ENCODE measurements at places on chromosomes 6 and 20.

- no peaks in the 10 kb centered on the region for H3K27me3 ChIP-seq
- no peaks in the 10 kb centered on the region for H3K36me3 ChIP-seq
- H3K4me3 ChIP-seq: no peak overlapping the region
- no peak overlapping the region for H3K27ac ChIP-seq
Observed at GRCh38 chr6:165746331-165746730, 83.3 kb upstream of the PDE10A start.

DNA sequence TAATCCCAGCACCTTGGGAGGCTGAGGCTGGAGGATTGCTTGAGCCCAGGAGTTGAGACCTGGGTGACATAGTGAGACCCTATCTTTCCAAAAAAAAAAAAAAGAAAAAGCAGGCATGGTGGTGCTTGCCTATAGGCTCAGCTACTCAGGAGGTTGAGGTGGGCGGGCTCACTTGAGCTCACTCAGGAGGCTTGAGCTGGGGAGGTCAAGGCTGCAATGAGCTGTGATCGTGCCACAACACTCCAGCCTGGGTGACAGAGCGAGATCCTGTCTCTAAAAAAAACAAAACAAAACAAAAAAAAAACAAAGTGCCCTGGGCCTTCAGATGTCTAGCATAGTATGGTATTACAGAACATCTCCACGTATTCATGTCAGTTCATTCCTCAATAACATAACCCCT is 42.9 kb downstream of the ZFAND3 start:
- no peak overlapping the region for H3K4me3 ChIP-seq
- H3K27ac ChIP-seq: no peak overlapping the region
- no peak for ATAC-seq
- no peaks in the 10 kb centered on the region for H3K27me3 ChIP-seq
- peaks cover 6% of the 10 kb centered on the region for H3K4me1 ChIP-seq

- H3K4me1 ChIP-seq: no peaks in the 10 kb centered on the region
- no peak overlapping the region for H3K27ac ChIP-seq
- no peak overlapping the region for H3K4me3 ChIP-seq
- H3K27me3 ChIP-seq: no peaks in the 10 kb centered on the region
Observed at GRCh38 chr6:114267897-114268296, 74.9 kb downstream of the HS3ST5 start.

DNA sequence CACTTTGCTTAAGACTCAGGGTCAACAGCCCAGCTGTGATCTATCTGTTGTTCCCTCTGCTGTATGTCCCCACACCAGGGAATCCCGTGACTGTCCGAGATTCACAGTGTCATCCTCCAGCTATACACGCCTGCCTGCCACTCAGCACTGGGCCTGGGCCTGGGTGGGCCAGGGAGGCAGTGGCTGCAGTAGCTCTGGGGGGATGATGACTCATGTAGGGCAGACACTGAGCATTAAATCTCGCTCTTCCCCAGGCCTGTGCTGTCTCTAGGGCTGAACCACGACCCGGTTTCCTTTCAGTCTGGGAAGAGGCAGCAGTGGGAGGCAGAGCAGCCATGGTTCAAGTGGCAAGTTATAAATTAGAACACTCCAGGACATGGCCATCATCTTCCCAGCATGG is 173.9 kb downstream of the LRFN2 start:
- H3K4me3 ChIP-seq: no peak overlapping the region
- ATAC-seq: no peak
- H3K4me1 ChIP-seq: no peaks in the 10 kb centered on the region

GRCh38 chr20:9483131-9483530 is 31.3 kb upstream of the LAMP5 start:
- H3K27me3 ChIP-seq: no peaks in the 10 kb centered on the region
- no peak for ATAC-seq
- H3K27ac ChIP-seq: no peak overlapping the region
- H3K4me1 ChIP-seq: no peaks in the 10 kb centered on the region
- H3K4me3 ChIP-seq: no peak overlapping the region
- no peaks in the 10 kb centered on the region for H3K36me3 ChIP-seq

DNA sequence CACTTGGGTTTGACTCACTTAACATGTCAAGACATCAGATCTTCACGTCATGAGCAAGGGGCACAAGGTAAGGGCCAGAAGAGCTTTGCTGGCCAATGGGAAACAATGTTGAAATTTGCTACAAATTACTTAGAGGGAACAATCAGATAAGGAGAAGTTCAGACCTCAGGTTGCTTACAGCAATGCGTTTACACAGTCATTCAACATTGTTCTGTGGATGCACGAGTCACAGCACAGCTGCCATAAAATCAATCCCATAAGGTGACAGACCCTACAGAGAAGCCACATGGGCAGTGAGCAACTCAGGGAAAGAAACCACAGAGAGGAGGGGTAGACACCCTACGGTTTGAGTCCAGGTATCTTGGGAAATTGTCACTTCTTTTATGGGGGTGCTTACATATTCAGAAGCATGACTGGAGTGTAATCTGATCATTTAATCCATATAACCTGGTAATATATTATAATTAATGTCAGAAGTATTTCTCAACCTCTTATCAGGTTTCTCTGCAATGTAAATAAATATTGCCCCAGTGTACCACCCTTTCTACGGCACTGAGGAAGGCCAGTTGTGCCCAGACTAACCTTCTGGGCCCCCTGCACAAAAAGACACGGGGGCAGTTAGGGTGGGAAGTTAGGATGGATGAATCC is 2.3 kb upstream of the SLC22A2 start:
- no peak for ATAC-seq
- no peaks in the 10 kb centered on the region for H3K36me3 ChIP-seq
- H3K27ac ChIP-seq: no peak overlapping the region
- no peaks in the 10 kb centered on the region for H3K4me1 ChIP-seq
- H3K27me3 ChIP-seq: no peaks in the 10 kb centered on the region
- H3K4me3 ChIP-seq: no peak overlapping the region

GRCh38 chr20:22949331-22950109 is 85.6 kb upstream of the SSTR4 start:
- no peak overlapping the region for H3K27ac ChIP-seq
- no peak overlapping the region for H3K4me3 ChIP-seq
- ATAC-seq: no peak
- peaks cover 4% of the 10 kb centered on the region for H3K27me3 ChIP-seq
- no peaks in the 10 kb centered on the region for H3K36me3 ChIP-seq

DNA sequence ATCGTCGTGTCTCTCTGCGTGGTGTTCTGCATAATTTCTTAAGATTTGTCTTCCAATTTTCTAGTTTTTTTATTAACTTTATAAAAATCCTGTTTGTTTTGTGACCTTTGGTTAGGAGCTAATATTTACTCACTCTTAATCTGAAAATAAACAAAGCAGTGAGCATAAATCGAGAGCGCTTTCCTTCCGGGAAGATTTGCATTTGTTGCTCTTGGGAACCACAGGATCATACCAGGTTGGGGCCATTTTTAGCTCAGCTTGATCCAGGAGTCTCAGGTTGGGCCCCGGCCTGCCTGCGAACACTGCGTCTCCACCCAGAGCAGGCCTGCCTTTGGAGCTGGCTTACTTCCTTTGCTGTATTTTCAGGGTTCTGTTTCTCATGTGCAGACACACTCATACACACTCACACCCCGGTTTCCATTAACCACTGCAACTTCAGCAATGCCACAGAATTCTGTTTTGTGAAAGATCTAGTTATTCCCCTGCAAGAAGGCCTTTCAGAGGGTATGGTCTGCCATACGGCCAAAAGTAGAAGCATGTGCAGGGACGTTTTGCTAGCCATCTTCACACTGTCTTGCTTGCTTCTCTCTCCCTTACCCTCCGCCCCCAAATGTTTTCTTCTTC is 17.3 kb downstream of the BPHL start:
- no peak overlapping the region for H3K27ac ChIP-seq
- H3K36me3 ChIP-seq: peaks cover 92% of the 10 kb centered on the region
- ATAC-seq: no peak
- no peaks in the 10 kb centered on the region for H3K27me3 ChIP-seq
- no peak overlapping the region for H3K4me3 ChIP-seq

DNA sequence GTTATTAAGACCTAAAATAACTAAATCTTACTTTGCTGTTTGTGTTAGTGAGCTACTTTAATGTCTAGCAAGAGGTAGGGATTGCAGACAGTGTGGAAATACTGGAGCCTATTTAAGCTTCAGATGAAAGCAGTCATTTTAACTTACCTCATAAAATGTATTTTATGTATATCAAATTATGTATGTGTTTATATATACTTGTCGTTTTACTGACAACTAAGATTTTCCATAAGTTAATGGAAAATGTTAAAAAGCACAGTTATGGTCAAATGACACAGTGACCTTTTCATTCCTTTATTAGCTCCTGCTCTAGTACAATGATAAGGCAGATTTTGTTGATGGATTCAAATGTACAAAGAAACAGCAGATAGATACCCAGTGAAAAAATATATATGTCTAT is 34.6 kb downstream of the QKI start:
- no peak overlapping the region for H3K4me3 ChIP-seq
- no peaks in the 10 kb centered on the region for H3K36me3 ChIP-seq
- peaks cover 89% of the 10 kb centered on the region for H3K4me1 ChIP-seq
- no peaks in the 10 kb centered on the region for H3K27me3 ChIP-seq
- H3K27ac ChIP-seq: no peak overlapping the region

DNA sequence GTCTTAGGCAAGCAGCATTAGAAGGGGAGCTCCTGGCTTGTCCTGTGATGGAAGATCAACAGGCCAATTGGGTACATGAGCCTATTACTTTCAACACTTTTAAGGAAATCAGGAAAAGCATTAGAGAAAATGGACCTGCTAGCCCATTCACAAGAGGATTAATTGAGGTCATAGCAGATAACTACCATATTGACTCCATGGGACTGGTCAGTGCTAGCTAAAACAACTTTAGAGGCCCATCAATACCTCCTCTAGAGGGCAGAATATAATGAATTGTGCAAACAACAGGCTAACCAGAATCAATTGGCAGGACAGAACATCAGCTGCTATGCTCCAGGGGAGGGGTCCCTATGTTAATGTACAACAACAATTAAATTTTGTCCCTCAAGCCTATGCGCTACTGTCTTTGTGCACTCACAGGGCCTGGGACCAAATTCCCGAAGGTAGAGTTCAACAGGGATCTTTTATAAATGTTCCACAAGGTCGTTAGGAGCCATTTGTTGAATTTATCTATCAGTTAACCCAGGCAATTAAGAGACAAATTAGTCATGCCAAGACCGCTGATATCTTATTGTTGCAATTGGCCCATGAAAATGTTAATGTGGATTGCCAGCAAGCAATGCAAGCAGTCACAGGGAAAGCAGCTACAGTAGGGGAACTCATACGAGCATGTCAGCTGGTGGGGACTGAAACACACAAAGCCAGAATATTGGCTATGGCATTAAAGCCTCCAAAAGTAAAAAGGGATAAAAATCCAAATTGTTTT is 106.6 kb upstream of the BTN3A2 start:
- no peak overlapping the region for H3K27ac ChIP-seq
- H3K4me1 ChIP-seq: no peaks in the 10 kb centered on the region
- H3K4me3 ChIP-seq: no peak overlapping the region

DNA sequence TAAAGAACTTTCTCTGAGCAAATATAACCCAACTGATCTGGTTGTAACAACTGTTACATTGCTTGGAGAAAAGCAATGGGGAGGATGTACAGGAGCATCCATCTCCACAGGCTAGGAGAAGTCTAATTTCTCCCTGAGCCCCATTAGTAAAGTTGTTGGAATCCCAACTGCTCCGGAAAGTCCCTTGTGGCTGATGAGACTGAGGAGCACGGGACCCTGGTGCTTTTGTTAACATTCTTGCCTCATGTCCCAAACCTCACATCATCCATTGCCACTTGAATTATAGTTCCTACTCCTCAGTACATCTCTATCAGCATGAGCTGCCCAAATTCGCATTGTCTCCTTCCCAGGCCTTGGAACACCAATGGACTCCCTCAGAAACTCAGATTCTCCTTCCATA is 260.6 kb upstream of the BMP2 start:
- H3K36me3 ChIP-seq: no peaks in the 10 kb centered on the region
- no peak overlapping the region for H3K27ac ChIP-seq
- no peak for ATAC-seq
- H3K4me1 ChIP-seq: no peaks in the 10 kb centered on the region
- no peak overlapping the region for H3K4me3 ChIP-seq

DNA sequence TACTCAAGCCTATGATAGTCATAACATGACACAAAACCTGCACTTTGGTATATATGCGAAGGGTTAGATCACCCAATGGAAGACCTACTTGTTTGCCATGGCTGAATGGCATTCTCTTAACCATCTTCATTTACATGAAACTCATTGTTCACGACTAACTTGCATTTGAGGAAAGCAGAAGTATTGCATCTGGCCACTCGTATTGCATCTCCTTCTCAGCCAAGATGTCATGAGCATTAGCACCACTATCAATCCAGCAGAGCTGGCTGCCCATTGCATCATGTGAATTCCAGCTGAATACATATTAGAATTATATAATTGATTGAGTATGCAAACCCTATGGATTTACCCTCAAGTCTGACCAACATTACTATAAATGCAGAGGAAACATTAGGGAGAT is 390.2 kb downstream of the LAMA2 start:
- no peak overlapping the region for H3K4me3 ChIP-seq
- no peaks in the 10 kb centered on the region for H3K27me3 ChIP-seq
- H3K4me1 ChIP-seq: no peaks in the 10 kb centered on the region
- no peak for ATAC-seq
- no peak overlapping the region for H3K27ac ChIP-seq

- H3K36me3 ChIP-seq: no peaks in the 10 kb centered on the region
- H3K4me3 ChIP-seq: no peak overlapping the region
Observed at GRCh38 chr6:91672201-91672600, 1085.3 kb upstream of the MAP3K7 start.

DNA sequence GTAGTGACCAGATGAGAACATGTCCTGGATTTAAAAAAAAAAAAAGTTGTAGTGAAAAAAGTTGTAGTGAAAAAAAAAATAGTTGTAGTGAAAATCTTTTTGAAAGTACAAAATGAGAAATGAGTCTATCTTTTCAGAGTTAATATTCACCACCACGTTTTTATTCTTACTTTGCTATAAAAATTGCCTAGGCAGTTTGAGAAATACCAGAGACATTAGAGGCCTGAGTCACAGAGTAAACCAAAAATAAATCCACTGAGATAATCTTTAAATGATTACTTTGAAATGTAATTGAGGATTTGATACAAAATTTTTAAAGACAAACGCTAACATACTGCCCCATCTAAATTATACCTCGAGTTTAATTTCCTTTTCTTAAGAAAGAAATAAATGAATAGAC is 101.2 kb upstream of the TIAM2 start:
- H3K27me3 ChIP-seq: no peaks in the 10 kb centered on the region
- H3K4me1 ChIP-seq: no peaks in the 10 kb centered on the region
- ATAC-seq: no peak
- H3K27ac ChIP-seq: no peak overlapping the region

DNA sequence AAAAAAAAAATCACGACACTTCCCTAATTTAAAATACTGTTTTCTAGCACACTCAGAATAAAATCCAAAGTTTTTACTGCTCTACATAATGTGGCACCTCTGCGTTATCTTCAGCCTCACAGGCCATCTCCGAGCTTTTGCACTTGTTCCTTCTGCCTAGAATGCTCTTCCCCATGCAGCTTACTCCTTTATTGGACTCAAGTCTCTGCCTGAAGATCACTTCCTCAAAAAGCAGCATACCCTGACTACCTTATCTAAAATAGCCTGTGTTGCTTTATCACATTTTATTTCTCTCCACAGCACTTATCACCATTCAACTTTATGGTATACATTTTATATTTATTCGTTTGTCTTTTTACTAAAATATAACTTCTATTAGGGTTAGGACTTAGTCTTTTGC is 2.3 kb downstream of the ZNF322 start:
- peaks cover 13% of the 10 kb centered on the region for H3K4me1 ChIP-seq
- ATAC-seq: no peak
- no peaks in the 10 kb centered on the region for H3K27me3 ChIP-seq
- peaks cover 7% of the 10 kb centered on the region for H3K36me3 ChIP-seq
- no peak overlapping the region for H3K27ac ChIP-seq
- H3K4me3 ChIP-seq: no peak overlapping the region
